ENCODE measurements at places on chromosomes 6 and 20.
A peak's percentile ranks its signal among the peaks of the same experiment; 100 is the strongest.

DNA sequence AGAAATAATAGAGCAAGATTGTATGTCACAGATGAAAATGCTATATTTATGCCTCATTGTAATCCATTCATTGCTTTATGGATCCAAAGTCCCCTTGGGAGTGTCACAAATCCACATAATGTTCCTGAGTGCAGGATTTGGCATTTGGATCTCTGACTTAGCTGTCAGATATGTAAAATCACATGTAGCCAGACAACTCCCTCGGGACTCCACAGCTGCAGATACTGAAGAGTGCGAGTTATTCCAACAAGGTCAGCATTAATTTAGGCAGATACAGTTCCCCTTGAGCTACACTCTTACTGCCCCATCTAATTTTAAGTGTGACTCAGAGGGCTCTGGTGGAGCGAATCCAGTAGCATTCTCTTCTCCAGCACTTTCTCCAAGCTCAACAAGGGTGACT lies 433.2 kb downstream of the CD83 start:
- no peak for DNase-seq

DNA sequence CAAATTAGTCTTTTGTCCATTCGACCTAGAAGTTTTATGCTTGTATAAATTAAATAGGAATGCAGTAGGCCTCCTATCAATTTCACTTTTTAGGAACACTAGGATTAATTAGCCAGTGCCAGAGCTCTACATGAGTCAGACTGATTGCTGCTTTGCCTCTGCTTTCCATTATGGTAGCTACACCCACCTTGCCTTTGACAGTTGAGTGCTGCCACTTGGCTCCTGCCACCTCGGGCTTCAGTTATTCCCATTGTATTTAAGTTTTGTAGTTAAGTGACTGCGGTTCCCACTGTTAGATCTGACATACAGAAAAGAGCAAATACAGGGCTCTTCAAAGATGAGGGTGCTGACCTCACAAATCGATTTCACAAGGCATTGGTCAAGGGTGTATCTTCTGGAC lies 16.6 kb upstream of the WFDC12 start:
- DNase-seq = no peak

DNA sequence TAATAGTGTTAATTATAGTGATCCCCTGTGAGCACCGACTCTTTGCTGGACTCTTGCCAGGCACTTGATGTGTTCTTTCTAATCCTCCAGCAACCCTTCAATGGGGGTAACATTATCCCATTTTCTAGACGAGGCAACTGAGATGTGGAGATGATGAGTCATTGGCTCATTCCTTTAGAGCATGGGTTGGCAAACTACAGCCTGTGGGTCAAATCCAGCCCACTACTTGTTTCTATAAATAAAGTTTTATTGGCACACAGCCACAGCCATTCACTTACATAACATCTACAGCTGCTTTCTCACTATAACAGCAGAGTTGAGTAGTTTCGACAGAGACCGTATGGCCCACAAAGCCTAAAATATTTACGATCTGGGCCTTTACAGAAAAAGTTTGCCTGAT lies 249.5 kb upstream of the KCNG1 start:
- no peak for DNase-seq

DNA sequence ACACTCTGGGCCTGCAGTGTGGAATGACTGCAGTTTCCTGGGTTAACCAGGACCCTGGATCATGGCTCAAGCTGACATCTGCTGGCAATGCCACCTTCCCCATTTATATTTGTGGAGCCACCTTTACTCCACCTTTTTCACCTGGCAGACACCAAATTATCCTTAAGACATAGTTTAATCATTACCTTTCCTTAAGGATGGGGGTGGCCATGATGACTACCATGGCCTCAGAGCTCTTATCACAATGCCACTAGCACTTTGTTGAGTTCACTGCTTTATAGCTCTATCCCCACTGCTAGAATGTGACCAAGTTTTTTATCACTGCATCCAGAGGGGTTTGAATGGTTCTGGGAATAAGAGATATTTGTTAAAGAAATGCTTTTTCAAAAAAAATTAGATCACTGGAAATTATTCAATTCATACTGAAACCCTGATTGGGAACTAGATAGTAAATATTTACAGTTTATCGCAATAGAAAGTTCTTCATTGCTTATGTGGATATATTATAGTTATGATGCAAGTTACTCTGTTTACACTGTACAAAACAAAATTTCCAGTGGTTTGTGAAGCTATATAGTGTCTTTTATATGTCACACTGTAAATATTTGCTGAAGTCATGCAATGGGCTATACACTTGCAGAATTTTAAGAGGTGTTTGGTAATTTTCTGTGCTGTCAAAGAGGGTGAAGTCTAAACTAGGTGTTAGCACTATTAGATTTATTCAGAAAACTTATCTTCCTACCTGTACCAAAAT lies 37.3 kb upstream of the IFNGR1 start:
- no peak for DNase-seq

GRCh38 chr6:116073765-116074440 lies 13.2 kb upstream of the FRK start:
- DNase-seq = no peak

- DNase-seq = peak; percentile 26
Measured at GRCh38 chr20:44056010-44056698, 130.8 kb downstream of the JPH2 start.

DNA sequence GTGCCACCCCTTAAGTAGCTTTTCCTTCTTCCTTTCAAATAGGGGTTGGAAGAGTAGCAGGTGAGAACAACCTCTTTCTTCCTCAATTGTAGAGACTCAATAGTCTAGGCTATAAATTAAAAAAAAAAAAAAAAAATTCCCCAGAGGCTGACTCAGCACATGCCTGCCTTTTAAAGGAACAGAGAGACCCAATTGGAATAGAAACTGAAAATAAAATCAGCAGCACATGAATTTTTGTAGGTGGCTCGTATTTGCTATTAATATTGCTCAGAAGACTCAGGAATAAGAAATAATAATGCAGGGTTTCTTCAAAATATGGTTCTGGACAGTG lies 19.3 kb downstream of the TOP1 start:
- no peak for DNase-seq

DNA sequence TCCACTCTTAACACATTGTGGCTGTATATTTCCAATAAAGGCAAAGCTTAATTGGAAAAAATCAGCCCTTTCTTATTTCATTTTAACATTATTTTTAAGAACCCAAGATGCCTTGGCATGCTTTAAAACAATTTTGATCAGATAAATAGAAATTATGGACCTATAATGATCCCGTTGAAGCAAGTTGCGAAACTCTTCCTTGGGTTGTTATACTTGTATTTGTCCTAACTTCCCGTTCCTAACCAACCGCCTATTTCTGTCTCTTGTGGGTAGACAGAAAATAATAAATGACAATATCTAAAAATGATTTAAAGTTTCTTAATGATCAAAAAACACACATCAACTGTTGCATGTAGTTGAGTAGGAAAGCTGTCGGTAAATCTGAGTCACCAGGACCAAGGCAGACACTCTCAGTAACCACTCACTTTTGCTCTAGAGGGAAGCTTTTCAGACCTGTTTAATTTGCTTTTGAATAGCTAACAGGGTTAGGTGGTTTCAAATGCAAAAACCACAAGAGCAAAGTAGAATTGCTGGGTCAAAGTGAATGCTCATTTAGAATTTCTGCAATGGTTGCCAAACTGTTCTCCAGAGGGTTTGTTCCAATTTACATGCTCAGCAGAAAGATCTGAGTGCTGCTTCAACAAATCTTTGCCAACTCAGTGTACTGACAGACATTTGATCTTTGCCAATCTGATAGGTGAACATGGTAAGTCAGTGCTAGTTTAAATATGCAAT lies 34.2 kb upstream of the KCNK5 start:
- no peak for DNase-seq

DNA sequence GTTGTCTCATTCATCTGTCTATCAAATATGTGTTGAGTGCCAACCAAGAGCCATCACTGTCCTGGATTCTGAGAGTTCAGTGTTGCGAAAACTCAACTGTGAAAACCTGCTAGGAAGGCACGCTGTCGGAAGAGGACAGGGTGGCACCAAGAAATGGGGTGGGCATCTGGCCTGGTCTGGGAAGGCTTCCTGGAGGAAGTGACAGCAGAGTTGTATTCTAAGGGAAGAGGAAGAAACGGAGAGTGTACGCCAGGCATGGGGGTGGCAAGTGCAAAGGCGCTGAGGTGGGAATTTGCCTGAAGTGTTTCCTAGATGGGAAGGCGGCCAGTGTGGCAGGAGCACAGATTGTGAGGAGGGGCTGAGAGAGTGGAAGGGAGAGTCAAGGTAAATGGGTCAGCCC lies 91.2 kb downstream of the ANKRD60 start:
- no peak for DNase-seq

DNA sequence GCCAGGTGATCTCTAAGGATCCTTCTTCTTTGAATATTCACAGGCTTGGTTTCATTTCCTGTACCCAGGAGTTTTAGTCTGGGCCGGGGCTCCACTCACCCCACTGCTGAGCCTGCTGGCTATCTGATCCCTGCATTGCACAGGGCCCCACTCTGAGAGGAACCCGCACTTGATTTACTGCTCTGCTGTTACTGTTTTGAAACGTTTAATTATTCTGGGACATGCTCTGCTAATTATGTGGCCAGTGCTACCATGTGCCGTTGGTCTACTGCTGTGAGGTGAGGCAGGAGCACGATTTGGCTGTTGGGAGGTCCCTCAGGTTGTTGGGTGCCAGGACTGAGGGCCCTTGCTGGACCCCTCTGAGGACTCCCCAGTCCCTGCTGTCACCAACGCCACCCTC lies 108.7 kb upstream of the SIRPA start:
- no peak for DNase-seq

DNA sequence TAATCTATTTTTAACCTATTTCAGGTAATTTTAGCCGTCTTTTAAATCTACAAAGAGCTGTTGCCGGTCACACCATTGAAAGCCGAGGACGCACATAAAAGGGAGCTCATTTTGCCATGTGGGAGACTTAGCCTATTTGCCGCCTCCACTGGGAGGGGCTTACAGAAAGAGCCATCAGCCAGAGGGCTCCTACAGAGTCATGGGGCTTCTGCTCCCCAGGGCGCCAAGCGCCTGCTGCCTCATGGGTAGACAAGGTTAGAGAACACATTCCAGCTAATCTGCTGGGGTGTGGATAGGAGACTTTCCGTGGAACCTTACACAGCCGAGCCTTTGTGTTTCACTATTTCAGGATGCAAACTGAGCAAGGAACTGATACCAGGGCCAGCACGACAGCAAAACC lies 12.6 kb downstream of the PCMTD2 start:
- no peak for DNase-seq

GRCh38 chr6:36912030-36912454 lies 26.3 kb downstream of the C6orf89 start:
- peak; percentile 16 for DNase-seq

GRCh38 chr6:87918461-87918941 lies 129.1 kb upstream of the SPACA1 start:
- no peak for DNase-seq

DNA sequence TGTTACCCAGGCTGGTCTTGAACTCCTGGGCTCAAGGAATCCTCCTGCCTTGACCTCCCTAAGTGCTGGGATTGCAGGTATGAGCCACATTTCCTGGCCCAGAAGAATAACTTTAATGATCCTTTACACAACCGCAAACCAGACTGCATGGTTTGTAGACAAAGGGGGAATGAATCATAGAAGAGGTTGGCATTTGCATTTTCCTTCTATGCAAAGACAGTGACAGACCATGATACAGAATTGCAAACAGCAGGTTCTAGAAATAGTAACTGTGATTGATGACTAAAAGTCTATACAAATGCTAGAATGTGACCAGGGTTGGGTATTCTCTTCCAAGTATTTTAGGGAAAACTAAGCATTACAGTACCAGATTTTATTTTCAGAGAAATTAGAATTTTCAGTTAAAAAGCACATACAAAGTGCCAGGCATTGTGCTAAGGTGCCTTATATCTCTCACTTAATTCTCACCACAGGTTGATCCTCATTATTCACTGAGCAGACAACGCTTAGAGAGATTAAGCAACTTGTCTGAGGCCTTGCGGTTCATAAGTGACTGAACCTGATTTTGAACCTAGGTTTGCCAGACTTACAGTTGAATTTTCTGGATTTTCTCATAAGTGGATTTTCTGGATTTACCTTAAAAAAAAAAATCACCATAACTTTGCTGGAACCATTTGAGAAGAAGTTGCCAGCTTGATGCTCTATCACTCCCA lies 146.6 kb downstream of the ZFAND3 start:
- no peak for DNase-seq

DNA sequence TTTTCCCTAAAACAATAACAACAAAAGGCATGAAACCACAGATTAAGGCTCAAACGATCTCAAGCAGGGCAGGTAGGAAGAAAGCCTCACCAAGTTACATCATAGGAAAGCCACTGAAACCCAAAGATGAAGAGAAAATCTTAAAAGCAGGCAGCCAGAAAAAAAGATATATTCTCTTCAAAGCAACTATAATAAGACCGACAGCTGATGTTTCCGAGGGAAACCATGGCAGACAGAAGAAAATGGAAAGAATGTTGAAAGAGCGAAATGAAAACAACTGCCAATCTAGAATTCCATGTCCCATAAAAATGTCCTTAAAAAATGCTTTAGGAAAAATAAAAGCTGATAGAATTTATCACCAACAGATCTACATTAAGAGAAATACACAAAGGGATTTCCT lies 161.5 kb upstream of the THBS2 start:
- no peak for DNase-seq

GRCh38 chr6:90397929-90398674 lies 101.5 kb upstream of the BACH2 start:
- peak; percentile 56 for DNase-seq

- DNase-seq = no peak
Measured at GRCh38 chr20:17339000-17339399, 112.2 kb downstream of the PCSK2 start.

GRCh38 chr6:54403096-54403495 lies 94.9 kb downstream of the TINAG start:
- DNase-seq = no peak

- DNase-seq = no peak
Measured at GRCh38 chr6:134910593-134910935, 39.3 kb downstream of the ALDH8A1 start.

- no peak for DNase-seq
Measured at GRCh38 chr6:98946266-98946878, 1.4 kb downstream of the FBXL4 start.

GRCh38 chr6:69181964-69182363 lies 546.9 kb downstream of the ADGRB3 start:
- DNase-seq = no peak

DNA sequence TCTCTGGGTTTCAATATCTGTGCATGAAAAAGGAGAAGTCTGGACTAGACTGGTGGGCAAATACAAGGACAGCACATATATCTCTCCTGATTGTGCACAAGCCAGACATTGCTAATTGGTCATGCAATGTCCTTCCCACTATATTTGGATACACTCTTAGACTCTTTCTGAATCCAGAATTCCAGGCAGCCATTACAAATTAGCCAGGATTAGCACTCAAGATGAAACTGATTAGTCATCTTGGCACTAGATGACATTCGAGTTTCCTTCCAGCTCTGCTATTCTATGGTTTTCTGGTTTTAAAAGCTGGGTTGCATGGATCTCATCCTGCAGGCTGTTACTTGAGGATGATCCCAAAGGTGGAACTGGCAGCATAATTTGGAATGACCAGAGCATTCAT lies 73.2 kb downstream of the SCP2D1 start:
- no peak for DNase-seq

DNA sequence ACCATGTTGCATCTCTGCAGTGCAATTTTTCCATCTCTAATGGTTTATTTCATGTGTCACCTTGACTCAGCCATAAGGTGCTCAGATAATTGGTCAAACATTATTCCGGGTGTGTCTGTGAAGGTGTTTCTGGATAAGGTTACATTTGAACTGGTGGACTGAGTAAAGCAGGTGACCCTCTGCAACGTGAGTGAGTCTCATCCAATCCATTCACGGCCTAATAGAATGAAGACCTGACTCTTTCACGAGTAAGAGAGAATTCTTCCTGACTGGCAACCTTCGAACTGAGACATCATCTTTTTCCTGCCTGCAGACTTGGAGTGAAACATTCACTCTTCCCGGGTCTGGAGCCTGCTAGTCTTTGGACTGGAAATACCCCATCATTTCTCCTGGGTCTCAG lies 77.1 kb upstream of the SLC22A23 start:
- no peak for DNase-seq
